ENCODE measurements at places on chromosomes 13 and 19.

DNA sequence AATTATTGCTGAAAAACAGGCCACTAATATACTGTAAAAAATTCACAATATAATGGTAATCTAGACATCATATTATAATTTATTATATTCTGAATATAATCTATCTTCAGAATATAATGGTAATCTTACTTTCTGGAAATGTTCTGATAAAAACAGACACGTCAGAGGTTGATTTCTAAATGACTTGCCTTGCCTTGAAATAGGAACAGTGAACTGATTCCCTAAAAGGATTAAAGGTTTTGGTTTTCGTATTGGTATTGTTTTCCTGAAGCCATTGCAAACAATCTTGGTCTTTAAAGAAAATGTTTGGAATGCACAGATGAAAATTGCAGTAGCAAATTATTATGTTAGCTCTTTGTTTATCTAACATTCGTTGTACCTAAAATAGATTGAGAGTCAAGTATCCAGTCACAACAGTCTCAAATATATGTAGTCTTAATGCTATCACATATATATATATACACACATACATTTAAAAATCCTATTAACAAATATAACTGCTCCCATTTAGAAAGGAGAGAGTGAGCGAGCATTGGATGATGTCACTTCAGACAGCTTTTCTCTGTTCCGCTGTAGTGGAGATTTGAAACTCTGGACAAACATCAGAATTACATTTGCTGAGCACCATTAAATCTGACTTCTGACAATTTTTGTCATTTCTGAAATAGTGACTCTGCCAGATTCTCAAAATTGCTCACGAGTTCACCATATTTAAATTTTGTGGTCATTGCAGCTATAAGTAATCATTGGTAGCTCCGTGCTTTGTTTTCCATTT lies 1.7 kb downstream of the ITM2B start:
- DNase-seq, result no peak

GRCh38 chr19:6729573-6730152 lies 7.7 kb downstream of the GPR108 start:
- DNase-seq, result no peak

DNA sequence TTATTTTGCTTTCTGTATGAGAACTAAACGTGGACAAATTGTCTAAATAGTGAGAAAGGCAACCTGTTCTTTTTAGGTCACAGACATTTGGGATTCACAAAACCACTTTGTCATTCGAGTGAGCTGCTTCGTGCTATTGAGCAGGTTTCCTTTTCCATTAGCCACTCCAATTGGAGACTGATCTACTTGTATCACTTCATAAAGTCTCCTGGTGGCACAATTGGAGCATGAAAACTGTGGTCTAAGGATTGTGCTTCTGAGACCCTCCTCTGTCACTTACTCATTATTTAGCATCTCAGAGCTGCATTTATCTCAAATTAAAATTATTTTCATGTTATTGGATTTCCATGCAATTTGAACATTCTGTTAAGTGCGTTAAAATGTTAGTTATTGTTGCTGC lies 397.7 kb downstream of the TDRD3 start:
- DNase-seq, result no peak

- DNase-seq, result no peak
These were observed 30.2 kb upstream of the CPB2 start for GRCh38 chr13:46134961-46135522.

- no peak for DNase-seq
These were observed 22.3 kb downstream of the ATP4B start for GRCh38 chr13:113635709-113636108.

DNA sequence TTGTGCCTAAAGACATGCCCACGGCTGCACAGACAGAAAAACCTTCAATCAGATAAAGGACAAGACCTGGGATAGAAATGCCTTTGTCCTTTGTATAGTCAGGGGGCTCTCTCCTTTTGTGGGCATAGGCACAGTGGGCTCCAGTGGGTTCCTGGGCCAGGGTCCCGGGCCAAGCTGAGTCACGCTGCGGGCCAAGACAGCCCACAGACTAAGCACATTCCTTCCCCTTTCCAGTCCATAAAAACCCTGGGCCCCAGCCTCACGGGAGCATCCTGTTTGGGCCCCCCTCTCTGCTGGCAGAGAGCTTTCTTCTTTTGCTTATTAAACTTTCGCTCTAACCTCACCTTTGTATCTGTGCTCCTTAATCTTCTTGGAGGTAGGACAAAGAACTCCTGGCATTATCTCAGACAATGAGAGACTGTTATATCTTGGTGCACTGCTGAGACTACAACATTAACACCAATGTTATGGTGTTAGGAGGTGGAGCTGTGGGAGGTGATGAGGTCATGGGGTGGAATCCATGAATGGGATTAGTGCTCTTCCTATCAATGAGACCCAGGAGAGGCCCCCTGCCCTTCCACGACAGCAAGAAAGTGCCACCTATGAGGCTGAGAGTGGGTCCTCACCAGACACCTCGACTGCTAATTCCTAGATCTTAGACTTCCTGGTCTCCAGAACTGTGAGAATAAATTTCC lies 20.8 kb upstream of the FBXL3 start:
- DNase-seq, result no peak

Data from Right ventricle myocardium superior (tissue), 1 donor.